ENCODE measurements at places on chromosomes 3 and 15.
A peak's percentile ranks its signal among the peaks of the same experiment; 100 is the strongest.

DNA sequence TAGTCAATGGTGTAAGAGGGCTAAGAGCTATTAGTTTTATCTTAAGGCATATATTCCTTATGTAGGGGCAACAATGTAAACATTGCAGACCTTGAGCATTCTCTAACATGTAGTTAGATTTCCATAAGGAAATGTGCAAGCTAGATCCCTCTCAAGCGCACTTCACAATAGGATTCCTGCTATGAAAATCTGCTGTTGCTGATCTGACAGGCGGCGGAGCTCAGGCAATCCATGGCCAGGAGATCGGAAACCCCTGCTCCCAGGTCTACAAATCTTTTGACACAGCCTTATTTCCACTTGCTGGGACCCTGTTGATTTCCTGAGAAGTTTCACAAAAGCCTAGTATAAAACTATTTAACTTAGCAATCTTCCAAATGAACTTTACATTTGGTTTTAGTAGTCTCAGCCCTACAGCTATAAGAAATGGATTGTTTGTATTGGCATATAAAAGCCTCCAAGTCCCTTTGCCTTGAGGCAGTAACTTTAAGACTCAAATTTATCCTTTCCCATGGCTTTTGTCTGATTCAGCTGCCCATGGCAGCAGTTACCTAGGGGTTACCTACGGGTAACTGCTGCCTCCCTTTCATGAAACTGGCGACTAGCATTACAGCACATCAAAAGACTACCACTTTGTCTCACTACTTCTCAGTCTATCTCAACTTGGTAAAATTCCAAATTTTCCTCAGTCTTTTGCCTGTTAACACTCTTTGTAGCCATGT is 22.7 kb downstream of the TRA2B start:
- DNase-seq: no peak

DNA sequence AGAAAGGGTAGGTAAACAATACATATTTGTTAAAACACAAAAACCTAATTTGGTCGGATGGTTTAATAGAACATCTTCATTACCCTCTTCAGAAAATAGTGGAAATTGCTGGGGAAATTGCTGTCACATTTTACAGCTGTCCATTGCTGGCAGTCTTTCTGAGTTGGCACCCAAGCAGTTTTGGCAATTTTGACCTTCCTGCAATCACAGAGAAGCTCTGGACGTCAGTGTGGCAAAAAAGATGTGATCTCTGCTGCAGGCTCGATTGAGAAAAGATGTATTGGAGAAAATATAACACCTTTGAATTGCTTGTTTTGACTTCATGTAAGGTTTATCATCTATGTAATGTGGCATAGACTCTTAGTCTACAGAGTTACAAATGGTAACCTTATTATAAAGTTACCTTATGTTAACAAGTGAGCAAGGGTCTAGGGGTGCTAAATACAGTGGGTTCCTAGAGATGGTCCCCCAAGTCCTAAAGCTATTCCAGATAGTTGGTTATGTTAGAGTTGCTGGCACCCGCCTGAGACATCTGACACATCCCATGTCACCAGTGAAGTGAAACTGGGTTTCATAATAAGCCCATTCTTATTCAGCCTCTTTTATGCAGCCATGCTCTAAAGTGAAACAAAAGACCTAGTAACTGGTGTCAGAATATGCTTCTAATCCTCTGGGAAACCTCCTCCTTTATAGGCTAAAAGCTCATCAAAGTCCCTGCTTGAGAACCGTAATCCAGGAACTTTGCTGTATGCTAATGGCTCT is 14.0 kb downstream of the UBE2E1 start:
- no peak for DNase-seq

DNA sequence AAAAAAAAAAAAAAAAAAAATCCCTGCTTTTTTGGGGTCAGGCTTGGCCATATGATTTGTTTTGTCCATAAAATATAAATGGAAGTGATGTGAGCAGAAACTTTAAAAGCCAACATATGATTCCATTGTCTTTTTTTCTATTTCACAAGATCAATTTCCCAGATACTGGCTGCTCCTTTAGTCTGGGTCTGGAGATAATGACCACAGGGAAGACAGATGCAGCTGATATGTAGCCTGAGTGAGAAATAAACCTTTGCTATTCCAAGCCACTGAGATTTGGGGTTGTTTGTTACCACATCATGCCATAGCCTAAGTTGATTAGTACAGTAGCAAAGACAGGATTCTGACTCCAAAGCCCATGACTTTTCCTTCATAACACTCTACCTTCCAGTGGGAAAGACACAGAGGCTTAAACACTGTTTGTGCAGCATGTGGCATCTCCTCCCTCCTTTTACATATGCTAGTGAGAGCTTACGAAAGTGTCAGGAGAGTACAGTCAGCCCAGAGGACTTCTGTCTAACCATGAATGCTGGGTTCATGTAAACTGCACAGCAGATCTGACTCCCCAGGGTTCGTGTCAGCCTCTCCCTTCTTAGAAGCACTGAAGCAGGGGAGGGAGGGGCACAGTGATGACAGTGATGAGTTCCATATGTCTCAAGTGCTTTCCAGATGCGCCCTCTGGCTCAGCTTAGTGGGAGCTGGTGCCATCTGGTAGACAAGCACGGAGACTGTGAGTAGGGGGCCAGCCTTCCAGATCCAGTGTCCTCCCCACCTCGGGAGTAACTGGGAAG is 36.7 kb upstream of the SLC7A14 start:
- peak; percentile 12 for DNase-seq

GRCh38 chr15:51470512-51470911 is 129.1 kb downstream of the GLDN start:
- DNase-seq: no peak

DNA sequence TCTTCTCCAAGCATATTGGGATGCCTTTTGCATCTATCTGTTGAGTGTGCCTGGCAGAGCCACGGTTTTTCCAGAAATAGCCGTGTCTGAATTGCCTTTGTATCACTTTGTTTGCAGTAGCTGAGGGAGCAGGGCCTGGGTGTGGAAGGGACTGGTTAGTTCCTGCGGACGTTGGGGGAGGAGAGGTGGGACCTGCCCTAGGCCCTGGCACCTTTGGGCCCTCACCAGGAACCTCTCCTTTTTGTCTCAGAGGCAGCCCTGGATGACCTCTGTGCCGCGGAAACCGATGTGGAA is 18.6 kb downstream of the ATRIP start:
- no peak for DNase-seq

GRCh38 chr3:11350374-11350773 is 78.2 kb downstream of the ATG7 start:
- DNase-seq: no peak

GRCh38 chr3:130834476-130834875 is 59.4 kb upstream of the ATP2C1 start:
- DNase-seq: peak; percentile 12

- DNase-seq: no peak
Observed at GRCh38 chr3:187079090-187080022, 59.9 kb downstream of the RPL39L start.
